Psoas muscle (tissue), 8 donors: ENCODE measurements at places on chromosomes 11 and 22. TPM values are rescaled to one million over a fixed set of nuclear protein-coding genes. Genes with fewer than 3 reads are reported as not detected.

Gene ST14
- polyA plus RNA-seq = 0.44 TPM

Gene MDK
- polyA plus RNA-seq = 1.2 TPM

DNA sequence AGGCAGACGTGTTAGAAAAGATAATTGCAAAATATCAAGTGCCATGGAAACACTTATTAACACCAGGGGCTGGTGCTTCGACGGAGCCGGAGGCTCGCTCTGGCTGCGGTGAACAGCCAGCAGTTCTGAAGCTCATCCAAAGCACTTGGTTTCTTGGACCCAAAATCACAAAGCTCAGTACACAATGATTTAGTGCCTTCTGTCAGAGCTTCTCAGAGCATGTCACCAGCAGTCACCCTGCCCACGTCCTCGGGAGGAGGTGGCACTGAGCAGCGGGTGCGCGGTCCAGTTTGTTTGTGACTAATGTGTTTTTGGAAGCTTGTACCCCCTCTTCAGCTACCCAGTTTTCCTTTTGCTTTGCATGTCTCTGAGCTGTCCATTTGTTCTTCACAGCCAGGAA is 58.7 kb upstream of the KIRREL3 start:
- no peak for DNase-seq

- peak; percentile 99 for DNase-seq
Observed at GRCh38 chr11:66480117-66480938, at the start of gene DPP3. Gene DPP3, plus strand, starts transcription at chr11:66480434. Its CDS starts 1,767 bp downstream, at chr11:66482201.

GRCh38 chr22:30423301-30423958 is 2.1 kb upstream of the MTFP1 start:
- DNase-seq = no peak

GRCh38 chr11:10779086-10779485 is 28.0 kb downstream of the CTR9 start:
- no peak for DNase-seq

Gene PRRG4
- polyA plus RNA-seq = 0.13 TPM

DNA sequence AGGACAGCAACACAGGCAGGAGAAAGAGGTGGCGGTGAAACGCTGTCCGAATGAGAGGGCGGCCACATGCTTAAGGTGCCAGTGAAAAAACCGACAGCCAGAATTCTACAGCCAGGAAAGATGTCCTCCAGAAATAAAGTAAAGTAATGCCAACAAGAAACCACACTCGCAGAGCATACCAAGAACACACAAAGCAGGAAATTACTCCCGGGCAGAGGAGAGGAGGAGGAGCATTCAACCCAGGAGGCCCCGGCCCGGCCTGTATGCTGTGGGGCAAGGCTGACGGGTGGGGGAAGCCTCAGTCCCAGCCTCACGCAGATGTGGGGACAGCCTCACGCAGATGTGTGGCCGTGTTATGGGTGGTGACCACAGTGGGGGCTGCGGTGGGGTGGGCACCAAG is 28.0 kb downstream of the CHID1 start:
- no peak for DNase-seq

DNA sequence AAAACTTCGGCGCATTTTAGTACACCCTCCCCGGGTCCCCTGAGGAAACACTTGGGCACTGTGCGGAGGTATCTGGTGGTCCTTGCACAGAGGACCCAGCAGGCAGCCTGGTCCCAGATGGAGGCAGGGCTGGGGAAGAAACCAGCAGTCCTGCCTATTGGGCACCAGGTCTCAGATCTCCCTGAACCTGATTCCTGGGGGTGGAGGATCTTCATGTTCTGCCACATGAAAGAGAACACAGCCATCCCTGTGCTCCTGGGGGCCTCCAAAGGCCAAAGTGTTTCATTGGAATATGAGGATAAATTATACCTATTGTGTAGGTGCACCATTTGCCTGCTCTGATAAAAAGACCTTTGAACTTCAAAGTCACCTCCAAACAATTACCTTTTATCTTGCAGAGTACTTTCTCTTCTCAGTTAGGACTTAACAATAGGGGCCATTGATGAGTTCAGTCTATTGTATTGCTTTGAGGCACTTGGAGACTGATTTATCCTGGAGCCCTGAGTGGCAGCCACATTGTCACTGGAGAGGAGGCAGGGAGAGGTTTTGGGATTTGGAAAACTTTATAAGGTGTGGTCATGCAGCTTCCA is 1.8 kb downstream of the RCN1 start:
- DNase-seq = no peak

Gene CRYBB3
- polyA plus RNA-seq = not detected

Gene FAR1
- 17.2 TPM for polyA plus RNA-seq

Gene LRP4
- 5.4 TPM for polyA plus RNA-seq

DNA sequence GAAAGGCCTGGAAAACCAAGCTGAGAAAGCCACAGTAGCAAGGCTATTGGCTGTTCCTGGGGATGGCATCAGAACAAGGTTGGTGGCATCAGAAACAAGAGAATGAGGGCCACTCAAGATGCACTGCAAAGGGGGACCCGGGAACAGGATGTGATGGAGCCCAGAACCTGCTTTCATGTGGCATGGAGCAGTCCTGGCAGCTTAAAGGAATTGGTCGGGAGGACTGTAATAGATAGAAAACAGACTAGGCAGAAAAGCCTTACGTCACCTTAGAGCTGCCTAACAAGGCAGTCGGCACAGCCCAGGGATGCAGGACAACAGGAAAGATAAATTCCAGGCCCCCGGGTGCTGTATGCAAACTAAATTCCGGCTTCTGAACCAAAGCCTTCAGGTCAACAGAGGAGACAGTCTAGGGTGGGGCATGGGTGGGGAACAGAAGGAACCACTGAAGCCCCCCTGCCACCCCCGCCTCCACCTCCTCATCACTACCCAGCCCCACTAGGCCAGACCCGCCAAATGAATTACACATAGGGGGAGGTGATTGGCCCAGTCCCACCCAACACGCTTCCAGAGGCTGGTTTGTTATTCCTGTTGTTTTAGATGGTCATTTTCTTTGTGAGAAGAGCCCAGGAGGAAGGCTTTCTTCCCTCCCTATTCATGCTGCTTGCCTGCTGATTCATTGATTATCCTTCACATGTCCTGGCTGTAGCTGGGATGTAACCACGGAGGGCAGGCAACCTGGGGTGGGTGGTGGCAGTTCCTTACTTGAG is 25.7 kb upstream of the LRRC55 start:
- DNase-seq = no peak

- no peak for DNase-seq
Observed at GRCh38 chr22:49427341-49427740, 400.3 kb downstream of the BRD1 start.

GRCh38 chr11:36605221-36606216 is 7.5 kb upstream of the RAG2 start:
- no peak for DNase-seq

- no peak for DNase-seq
Observed at GRCh38 chr11:69364921-69365320, 71.0 kb downstream of the MYEOV start.

GRCh38 chr11:131674051-131674755 is 303.8 kb downstream of the NTM start:
- peak; percentile 59 for DNase-seq

GRCh38 chr11:108160970-108161566 is 39.7 kb downstream of the ACAT1 start:
- DNase-seq = no peak

DNA sequence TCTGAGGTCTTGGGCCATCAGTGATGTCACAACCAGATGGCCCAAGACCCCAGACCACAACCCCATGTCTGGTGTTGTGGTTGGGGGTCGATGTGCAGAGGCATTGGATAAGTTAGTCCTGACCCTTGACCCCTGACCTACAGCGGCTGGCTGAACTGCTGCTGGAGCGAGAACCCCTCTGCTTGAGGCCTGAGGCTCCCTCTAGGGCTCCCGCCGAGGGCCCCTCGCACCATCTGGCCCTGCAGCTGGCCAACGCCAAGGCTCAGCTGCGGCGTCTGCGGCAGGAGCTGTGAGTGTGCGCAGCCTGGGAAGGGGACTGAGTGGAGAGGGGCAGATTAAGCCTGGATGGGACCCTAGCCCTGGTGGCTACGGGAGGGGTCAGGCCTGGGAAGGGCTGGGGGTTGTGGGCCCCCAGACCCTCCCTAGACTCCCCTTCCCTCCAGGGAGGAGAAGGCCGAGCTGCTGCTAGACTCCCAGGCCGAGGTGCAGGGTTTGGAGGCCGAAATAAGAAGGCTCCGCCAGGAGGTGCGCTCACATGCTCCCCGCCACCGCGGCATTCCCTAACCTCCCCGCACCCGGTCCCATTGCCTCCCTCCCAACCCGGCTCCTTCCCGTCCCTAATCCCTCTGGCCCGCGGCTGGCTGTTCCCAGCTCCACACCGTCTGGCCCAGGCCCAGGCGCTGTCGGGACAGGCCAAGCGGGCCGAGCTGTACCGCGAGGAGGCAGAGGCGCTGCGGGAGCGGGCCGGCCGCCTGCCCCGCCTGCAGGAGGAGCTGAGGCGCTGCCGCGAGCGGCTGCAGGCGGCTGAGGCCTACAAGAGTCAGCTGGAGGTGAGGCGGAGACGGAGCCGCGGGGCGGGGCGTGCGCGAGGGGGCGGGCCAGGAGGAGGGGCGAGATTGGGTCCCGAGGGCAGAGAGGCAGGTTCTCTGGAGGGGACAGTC is 2.1 kb downstream of the CCDC88B start:
- peak; percentile 95 for DNase-seq

DNA sequence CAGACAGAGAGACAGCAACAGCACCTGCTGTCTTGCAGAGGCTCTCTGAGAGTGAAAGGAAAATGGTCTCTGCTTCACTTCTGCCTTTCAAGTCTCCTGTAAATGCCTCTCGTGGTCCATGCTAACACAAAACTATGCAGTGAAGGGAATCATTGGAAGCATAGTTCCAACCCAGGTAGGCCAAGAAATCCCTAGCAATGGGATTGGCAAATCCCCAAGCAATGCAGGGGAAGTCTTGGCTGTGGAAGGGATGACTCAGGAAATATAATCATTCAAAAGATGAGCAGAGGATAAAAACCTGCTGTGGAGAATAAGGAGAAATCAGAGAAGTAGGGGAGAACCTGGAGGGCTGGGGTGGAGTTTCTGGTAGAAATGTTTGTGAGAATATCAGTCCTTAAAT is 216.1 kb upstream of the ZBED5 start:
- no peak for DNase-seq

Gene HEPHL1
- not detected for polyA plus RNA-seq

GRCh38 chr22:47307822-47308221 is 545.4 kb downstream of the TBC1D22A start:
- DNase-seq = no peak

DNA sequence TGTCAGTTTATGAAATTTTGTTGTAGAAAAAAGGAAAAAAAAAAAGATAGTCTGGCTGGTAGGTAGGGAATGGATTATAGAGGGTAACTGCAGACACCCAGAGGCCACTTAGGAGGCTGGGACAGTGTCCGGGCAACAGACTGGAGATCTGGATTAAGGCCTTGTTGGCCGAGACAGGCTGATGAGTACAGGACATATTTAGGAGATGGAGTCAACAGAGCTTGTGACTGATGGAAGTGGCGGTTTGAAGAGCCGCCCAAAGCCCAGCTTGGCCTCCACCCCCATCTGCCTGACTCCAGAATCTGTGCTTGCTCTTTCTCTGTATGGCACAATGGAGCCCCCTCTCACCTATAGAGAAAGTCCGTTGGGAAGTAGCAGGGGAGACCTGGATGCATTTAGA is 7.6 kb downstream of the PLEKHB1 start:
- DNase-seq = no peak

Gene SLC22A12
- not detected for polyA plus RNA-seq

Gene PNPLA3
- 0.83 TPM for polyA plus RNA-seq

DNA sequence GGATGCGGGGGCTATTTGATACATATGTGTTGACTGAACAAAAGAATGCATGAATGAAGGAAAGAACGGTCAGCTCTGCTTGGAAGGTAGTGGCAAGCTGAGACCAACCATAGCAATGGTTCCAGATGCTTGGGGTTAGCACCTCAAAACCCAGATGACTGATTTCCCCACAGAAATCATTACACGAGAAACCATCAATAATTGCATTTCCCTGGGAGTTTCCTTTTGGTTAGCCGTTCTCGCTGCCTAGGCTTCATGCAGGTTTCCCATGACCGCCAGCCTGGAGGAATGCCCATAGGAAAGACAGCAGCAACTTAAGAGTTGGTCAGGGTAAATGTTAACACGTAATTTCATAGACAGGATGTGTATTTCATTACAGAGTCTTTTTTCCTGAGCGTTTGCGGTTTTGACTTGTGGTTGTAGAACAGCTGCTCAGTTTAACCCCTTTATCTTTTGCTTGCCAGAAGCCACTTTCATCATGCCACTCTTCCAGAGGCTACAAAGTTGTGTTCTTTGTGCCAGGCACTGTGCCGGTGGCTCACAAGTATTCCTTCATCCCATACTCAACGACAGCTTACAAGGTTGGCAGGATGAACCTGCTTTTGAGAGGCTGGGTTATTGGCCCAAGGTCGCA is 2.8 kb downstream of the IL17RA start:
- no peak for DNase-seq

DNA sequence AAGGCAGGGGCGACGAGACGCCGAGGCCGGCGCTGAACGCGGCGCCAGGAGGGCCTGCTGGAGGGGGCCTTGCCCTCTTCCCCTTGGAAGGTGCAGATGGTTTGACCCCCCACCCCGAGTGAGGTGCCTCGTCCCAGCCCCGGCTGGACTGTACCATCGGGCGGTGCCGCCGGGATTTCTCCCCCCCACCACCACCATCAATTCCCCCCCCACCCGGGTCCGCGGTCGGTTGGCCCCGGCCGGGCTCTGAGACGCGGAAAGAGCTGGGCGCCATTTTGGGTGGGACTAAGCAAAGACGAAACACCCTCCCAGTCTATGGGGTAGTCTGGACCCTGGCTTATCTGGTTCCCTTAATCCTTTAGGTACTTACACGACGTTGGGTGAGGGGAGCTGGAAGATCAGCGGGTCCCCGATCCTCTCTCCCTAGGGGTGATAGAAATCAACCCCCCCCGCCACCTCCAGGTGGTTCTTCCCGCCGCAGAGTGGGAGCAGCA is at the start of gene PRDM10:
Gene PRDM10 (minus strand): TSS at position 484 of the 494 bp plus-strand sequence. CDS start 41,871 bp downstream, outside the sequence.
- peak; percentile 98 for DNase-seq

DNA sequence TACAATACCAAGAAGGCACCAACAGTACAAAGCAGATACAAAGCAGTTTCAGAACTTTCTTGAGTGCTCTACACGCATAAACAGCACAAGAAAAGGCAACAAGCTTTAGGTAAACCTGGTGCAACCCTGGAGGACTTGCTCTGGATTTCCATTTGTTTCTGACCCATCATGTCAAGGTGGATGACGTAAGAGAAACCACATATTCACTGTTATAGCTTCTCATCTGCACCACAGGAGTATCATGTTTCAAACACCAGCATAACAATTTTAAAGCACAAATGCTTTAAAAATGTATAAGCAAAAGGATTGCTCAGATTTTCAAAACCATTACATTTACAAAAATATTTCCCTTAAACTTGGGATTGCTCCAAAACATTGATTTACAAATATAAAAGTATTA is 25.0 kb upstream of the YPEL1 start:
- DNase-seq = no peak

DNA sequence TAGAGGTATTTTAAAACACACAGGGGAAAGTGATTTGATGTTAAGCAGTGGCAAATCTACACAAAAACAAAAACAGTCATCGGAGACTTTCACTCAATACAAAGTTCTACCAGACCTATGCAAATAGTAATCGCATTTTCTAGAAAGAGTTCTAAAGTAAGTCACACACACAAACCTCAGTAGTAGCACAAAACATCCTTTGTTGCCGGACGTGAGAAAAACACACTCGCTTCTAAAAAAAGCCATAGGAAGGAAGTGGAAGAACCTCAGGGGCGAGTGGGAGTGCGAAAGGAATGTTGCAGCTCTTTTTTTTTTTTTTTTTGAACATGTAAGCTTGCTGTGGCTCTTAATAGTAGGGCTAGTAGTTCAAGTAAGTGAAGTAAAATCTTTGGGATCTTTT is 88.9 kb downstream of the MAML2 start:
- no peak for DNase-seq

GRCh38 chr11:65183201-65183891 is 1.6 kb downstream of the CAPN1 start:
- no peak for DNase-seq
